A172 (cell line): ENCODE measurements at places on chromosomes 7 and 10. TPM values are rescaled to one million over a fixed set of nuclear protein-coding genes. Genes with fewer than 3 reads are reported as not detected.

DNA sequence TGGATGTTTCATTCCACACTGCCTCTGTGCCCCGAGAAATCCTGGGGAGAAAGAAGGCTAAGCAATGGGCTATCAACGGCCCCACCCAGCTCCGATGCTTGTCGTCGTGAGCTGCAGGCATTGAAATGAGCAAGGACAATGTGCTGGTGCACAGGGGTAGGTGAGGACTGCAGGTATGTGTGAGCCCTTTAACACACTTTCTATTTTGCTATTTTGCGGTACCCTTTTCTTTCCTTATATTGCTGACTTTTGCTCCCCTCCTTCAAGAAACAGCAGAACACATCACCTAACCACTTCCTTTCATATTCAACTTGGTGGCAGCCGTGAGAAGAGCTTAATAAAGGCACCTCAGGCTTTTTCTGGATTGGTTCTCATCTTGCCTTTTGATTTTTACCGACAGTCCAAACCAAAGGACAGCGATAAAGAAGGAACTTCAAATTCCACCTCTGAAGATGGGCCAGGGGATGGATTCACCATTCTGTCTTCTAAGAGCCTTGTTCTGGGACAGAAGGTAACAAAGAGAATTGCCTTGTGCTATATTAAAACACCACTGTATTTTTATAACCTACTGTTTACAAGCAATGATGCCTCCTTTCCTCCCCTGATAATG lies 39.2 kb downstream of the AIFM2 start:
- DNase-seq = no peak

Gene ZNF479
- not detected in 2 replicates for total RNA-seq

DNA sequence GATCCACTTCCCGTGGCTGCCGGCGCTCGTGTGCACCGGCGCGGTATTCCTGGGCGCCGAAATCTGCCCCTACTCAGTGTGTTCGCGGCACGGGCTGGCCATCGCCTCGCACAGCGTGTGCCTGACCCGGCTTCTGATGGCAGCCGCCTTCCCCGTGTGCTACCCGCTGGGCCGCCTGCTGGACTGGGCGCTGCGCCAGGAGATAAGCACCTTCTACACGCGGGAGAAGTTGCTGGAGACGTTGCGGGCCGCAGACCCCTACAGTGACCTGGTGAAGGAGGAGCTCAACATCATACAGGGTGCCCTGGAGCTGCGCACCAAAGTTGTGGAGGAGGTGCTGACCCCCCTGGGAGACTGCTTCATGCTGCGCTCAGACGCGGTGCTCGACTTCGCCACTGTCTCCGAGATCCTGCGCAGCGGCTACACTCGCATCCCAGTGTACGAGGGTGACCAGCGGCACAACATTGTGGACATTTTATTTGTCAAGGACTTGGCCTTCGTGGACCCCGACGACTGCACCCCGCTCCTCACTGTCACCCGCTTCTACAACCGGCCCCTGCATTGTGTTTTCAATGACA lies 1.3 kb downstream of the CNNM1 start:
- no peak for DNase-seq

- DNase-seq = no peak
Measured at GRCh38 chr7:44236333-44236728, 35.6 kb downstream of the YKT6 start.

GRCh38 chr7:144747936-144748335 lies 87.9 kb downstream of the TPK1 start:
- no peak for DNase-seq

DNA sequence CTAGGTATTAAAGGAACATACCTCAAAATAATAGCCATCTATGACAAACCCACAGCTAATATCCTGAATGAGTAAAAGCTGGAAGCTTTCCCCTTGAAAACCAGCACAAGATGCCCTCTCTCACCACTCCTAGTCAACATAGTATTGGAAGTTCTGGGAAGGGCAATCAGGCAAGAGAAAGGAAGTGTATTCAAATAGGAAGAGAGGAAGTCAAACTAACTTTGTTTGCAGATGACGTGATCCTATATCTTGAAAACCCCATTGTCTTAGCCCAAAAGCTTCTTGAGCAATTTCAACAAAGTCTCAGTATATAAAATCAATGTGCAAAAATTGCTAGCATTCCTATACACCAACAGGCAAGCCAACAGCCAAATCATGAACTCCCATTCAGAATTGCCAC lies 131.3 kb downstream of the FANK1 start:
- no peak for DNase-seq
